Thoracic aorta (tissue), 2 donors: ENCODE measurements at places on chromosomes 3 and 15.

DNA sequence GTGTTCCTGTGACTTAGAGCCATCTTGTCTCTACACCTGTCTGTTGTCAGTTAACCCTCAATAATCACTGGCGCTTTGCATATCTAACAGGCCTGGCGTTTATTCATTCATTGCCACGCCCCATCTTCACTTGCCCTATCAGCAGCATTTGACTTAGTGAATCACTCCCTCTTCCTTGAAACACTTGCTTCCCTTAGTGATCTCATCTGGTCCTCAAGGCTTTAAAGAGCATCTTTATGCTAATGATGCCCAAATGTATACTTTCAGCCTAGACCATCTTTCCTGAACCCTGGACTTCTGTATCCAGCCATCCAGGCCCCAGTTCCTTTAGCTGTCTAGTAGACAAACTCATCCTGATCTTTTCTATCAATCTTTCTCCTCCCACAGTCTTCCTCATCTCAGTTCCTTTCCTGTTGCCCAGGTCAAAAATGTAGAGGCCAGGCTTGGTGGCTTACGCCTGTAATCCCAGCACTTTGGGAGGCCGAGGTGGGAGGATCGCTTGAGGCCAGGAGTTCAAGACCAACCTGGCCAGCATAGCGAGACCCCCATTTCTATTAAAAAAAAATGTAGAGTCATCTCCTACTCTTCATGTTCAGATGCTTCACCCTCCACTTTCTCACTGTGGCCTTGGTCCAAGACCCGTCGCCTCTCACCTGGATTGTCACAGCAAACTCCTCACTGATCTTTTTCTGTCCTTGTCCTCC, 1.4 kb upstream of the IGDCC4 start:
- peaks cover 12% of the 10 kb centered on the region for H3K4me1 ChIP-seq
- no peak overlapping the region for H3K27ac ChIP-seq
- DNase-seq, result no peak

- H3K27ac ChIP-seq, result no peak overlapping the region
- no peaks in the 10 kb centered on the region for H3K4me1 ChIP-seq
- no peaks in the 10 kb centered on the region for H3K36me3 ChIP-seq
- DNase-seq, result no peak
These were observed 84.8 kb upstream of the ICE2 start for GRCh38 chr15:60563539-60564404.

DNA sequence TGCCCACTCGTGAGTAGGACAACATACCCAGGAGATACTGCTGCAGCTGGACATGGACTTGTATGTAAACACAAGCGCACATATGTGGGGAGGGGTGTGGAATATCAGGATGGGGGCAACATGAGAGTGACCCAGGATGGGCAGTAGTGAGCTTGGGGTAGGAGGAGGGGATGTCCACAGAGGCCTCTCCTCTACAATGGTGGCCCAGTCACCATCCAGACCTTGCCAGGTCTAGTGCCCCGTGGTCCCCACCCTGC, 266 bp upstream of the ZBTB47 start:
- H3K4me1 ChIP-seq, result peaks cover 77% of the 10 kb centered on the region
- H3K27me3 ChIP-seq, result no peaks in the 10 kb centered on the region
- DNase-seq, result no peak
- H3K4me3 ChIP-seq, result peak overlapping the region; percentile 91
- H3K27ac ChIP-seq, result peak overlapping the region; percentile 92

- H3K27me3 ChIP-seq, result no peaks in the 10 kb centered on the region
- H3K4me1 ChIP-seq, result peaks cover 34% of the 10 kb centered on the region
- peak; percentile 36 for DNase-seq
- H3K4me3 ChIP-seq, result peak overlapping the region; percentile 14
- H3K36me3 ChIP-seq, result no peaks in the 10 kb centered on the region
These were observed 29.6 kb upstream of the RPL32 start for GRCh38 chr3:12870942-12871341.

- H3K4me1 ChIP-seq, result no peaks in the 10 kb centered on the region
- no peak overlapping the region for H3K27ac ChIP-seq
- no peaks in the 10 kb centered on the region for H3K27me3 ChIP-seq
- DNase-seq, result no peak
- H3K36me3 ChIP-seq, result no peaks in the 10 kb centered on the region
These were observed 22.7 kb upstream of the ATP2B2 start for GRCh38 chr3:10528046-10528445.

GRCh38 chr15:34132881-34133280, 31.0 kb downstream of the PGBD4 start:
- H3K36me3 ChIP-seq, result no peaks in the 10 kb centered on the region
- H3K27me3 ChIP-seq, result no peaks in the 10 kb centered on the region
- no peak for DNase-seq
- no peak overlapping the region for H3K27ac ChIP-seq

GRCh38 chr15:69055251-69055650, 40.8 kb downstream of the NOX5 start:
- no peaks in the 10 kb centered on the region for H3K36me3 ChIP-seq
- H3K4me3 ChIP-seq, result no peak overlapping the region
- DNase-seq, result no peak
- H3K4me1 ChIP-seq, result no peaks in the 10 kb centered on the region
- no peak overlapping the region for H3K27ac ChIP-seq
- no peaks in the 10 kb centered on the region for H3K27me3 ChIP-seq

DNA sequence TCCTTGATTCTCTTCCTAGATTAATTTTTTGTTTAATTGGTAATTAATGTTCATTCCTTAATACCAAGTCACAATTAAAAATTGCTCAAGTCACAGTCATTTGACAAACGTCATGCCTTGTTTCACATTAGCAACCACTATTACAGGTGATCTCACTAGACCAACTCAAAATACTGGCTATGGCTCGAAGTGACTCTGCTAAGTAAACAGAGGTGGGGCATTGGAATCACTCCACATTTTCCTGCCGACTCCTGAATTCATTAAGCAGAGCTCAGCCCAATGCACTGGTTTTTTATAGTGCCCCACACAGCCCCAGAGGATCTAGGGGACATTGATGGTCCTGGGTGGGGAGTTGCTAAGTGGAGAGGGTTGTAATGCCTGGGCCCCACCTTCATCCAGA, 201.2 kb upstream of the NSMCE3 start:
- H3K4me3 ChIP-seq, result no peak overlapping the region
- no peaks in the 10 kb centered on the region for H3K27me3 ChIP-seq
- no peaks in the 10 kb centered on the region for H3K36me3 ChIP-seq
- no peaks in the 10 kb centered on the region for H3K4me1 ChIP-seq

DNA sequence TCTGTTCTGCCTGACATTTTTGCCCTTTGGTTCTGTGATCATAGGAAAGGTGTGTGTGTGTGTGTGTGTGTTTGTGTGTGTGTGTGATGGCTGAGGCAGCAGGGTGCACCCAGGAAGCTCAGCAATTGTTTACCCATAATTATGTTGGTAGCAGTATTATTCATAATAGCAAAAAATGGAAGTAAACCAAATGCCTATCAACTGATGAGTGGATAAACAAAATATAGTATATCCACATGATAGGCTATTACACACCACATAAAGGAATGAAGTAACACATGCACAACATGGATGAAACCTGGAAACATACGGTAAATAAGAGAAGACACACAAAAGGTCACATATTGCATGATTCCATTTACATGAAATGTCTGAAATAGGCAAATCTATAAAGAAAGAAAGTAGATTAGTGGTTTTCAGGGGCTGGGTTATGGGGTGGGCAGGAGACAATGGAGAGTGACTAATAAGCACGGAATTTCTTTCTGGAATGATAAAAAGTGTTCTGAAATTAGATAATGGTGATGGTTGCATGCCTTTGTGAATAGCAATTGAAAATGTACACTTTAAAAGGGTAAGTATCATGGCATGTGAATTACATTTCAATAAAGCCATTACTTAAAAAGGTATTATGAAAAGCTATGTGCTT, 167.2 kb downstream of the POLR2M start:
- no peaks in the 10 kb centered on the region for H3K4me1 ChIP-seq
- no peak overlapping the region for H3K27ac ChIP-seq
- no peak for DNase-seq
- no peaks in the 10 kb centered on the region for H3K36me3 ChIP-seq

DNA sequence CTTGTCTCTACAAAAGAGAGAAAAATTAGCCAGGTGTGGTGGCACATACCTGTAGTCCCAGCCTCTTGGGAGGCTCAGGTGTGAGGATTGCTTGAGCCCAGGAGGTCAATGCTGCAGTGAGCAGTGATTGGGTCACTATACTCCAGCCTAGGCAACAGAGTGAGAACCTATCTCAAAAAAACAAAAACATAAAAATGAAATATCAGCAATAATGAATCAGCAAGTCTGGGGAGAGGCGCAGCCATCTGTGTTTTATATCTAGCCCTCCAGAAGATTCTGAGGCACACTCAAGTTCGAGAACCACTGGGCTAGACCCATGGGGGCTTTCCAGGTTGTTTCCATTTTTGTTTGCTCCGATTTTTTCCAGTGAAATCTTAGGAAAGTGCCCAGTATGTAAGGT, 88.1 kb upstream of the BCL6 start:
- H3K4me3 ChIP-seq, result no peak overlapping the region
- DNase-seq, result no peak
- H3K4me1 ChIP-seq, result no peaks in the 10 kb centered on the region
- H3K36me3 ChIP-seq, result no peaks in the 10 kb centered on the region
- no peak overlapping the region for H3K27ac ChIP-seq
- no peaks in the 10 kb centered on the region for H3K27me3 ChIP-seq

GRCh38 chr3:128845119-128845777, 34.2 kb upstream of the ACAD9 start:
- peak overlapping the region; percentile 81 for H3K4me3 ChIP-seq
- H3K27ac ChIP-seq, result no peak overlapping the region
- no peak for DNase-seq
- no peaks in the 10 kb centered on the region for H3K27me3 ChIP-seq
- peaks cover 13% of the 10 kb centered on the region for H3K4me1 ChIP-seq
- H3K36me3 ChIP-seq, result no peaks in the 10 kb centered on the region

DNA sequence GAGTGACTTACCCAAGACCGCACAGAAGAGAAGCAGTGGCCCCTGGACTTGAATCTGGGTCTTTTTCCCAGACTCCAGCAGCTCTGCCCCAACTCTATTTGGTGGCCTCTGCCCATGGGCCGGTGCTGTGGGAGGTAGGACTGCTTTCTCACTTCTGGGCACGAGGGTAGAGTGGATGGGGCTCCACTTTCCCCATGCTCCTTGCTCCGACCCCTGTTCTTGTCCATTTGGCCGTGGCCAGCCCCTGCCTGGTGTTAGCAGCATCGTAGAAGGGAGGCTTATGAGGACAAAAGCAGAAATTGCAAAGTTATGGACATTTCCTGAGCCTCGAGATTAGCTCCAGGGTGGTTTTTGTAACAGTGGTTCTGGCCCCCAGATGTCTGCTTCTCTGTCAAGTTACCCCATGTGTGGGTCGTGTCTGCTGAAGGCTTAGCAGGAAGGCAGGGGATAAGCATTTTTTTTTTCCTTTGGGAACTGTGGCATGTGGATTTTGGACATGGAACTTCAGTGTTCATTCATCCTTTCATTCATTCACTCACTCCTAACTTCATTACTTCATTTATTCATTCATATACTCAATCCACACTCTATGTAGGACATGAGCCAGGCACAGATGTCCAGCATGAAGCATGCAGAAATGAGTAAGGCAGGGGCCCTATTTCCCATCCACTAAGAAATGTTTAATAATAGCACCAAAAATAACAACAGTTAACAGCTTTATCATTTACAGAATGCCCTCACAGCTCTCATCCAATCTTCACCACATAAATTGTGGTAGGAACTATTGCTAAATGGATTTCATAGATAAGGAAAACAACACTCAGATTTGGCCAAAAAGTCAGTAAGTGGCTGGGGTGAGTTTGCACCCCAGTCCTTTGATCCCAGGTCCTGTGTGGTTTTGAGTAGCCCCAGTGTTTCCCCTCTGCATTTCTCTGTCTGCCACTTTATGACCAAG, 180.5 kb downstream of the OPA1 start:
- H3K4me1 ChIP-seq, result no peaks in the 10 kb centered on the region
- H3K27ac ChIP-seq, result no peak overlapping the region
- H3K36me3 ChIP-seq, result no peaks in the 10 kb centered on the region
- no peak for DNase-seq

GRCh38 chr3:52292247-52293065, 4.8 kb downstream of the GLYCTK start:
- H3K27me3 ChIP-seq, result no peaks in the 10 kb centered on the region
- no peak for DNase-seq
- H3K27ac ChIP-seq, result no peak overlapping the region
- peaks cover 12% of the 10 kb centered on the region for H3K4me1 ChIP-seq

DNA sequence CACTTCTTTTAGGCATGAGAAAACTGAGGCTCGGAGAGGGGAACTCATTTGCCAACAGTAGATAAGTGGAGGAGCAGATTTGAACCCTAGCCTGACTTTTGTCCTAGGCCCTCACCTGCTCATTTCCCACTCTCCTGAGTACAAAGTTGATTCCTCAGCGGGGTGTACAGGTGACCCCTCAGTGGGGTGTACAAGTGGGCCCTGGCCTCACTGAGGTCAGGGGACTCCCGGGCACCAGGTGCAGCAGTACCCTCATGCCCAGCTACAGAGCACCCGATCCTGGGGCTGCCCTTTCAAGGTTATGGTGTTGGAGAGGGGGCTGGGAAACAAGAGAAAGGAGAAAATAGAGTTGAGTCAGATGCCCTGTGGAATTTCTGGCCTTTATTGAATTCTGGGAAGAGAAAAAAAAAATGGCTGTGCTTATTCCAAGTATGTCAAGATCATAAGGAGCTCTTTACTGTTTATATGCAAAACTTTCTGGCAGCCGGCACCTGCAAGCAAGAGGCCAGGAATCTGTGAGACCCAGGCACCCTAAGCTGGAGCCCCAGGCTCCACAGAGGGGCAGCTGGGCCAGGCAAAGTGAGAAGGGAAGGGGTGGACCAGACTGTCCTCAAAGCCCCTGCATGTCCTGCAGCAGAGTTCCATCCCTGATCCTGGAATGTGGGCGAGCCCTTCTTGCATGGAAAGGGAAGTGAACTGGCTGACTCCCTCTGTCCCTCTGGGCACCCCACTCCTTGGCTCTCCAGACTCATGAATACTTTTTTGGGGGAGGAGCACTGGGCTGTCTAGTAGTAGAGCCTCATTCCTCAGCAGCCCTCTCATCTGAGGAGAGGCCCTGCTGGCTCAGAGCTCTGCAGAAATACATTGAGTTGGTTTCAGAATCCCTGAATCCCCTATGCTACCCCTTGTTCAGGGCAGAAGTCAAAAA, 43.1 kb downstream of the AMOTL2 start:
- H3K36me3 ChIP-seq, result no peaks in the 10 kb centered on the region
- no peaks in the 10 kb centered on the region for H3K27me3 ChIP-seq
- peak overlapping the region; percentile 76 for H3K27ac ChIP-seq
- no peak overlapping the region for H3K4me3 ChIP-seq
- H3K4me1 ChIP-seq, result peaks cover 67% of the 10 kb centered on the region
- DNase-seq, result no peak
